ENCODE measurements at places on chromosomes 6 and 20.
A peak's percentile ranks its signal among the peaks of the same experiment; 100 is the strongest.

GRCh38 chr6:13884397-13884796 lies 40.4 kb upstream of the RNF182 start:
- DNase-seq = no peak

- peak; percentile 91 for DNase-seq
These were observed 31.6 kb upstream of the NOTCH4 start for GRCh38 chr6:32255199-32256153.

DNA sequence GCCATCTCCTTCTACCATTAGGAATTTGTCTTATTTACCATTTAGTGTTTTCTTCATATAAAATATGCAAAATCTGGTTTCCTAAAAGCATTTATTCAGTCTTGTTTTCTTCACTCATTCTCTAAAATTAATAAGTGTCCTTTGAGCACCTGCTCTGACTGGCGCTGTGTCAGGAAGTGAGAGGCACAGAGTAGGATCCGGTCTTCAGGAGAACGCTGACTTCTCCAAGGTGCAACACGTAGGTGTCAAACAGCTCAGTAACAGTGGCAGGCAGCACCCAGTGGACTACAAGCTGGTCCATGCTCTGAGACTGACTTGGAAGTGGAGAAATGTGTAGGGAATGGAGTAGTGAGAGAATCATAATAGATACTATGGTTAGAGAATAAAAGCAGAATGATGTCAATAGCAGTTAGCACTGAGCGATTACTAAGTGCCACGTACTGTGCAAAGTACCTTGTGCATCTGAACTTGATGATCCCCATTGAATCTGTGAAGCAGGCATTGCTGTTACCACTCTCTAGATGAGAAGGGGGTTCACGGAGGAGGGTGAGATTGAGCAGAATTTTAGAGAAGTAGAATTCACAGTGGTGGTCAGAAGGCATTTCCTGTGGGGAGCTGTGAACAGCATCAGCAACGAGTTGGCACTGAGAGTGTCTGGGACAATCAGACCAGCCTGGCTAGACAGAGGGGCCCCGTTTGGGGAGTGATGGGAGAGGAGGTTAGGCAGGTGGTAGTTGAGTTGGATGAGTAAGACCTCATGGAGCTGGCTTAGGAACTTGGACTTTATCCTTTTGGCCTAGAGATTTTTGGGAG lies 569.8 kb downstream of the QKI start:
- DNase-seq = peak; percentile 20

DNA sequence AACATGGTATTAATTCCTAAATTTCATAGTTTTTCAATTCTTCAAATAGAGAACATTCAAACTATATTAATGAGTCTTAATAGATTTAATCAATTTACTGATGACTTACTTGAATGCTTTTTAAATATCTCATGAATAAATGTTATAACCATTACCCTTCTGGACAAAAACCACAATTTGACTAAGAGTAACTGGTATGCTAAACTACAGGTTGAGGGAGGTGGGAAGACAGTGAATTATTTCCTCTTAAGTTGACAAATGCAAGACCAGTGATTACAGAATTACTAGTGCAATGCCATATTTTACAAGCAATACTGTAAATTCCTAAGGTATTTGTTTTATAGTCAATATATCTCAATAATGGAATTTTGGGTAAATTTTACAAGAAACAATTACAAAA lies 65.1 kb downstream of the REV3L start:
- no peak for DNase-seq

GRCh38 chr20:19968466-19969073 lies 48.6 kb upstream of the NAA20 start:
- no peak for DNase-seq

DNA sequence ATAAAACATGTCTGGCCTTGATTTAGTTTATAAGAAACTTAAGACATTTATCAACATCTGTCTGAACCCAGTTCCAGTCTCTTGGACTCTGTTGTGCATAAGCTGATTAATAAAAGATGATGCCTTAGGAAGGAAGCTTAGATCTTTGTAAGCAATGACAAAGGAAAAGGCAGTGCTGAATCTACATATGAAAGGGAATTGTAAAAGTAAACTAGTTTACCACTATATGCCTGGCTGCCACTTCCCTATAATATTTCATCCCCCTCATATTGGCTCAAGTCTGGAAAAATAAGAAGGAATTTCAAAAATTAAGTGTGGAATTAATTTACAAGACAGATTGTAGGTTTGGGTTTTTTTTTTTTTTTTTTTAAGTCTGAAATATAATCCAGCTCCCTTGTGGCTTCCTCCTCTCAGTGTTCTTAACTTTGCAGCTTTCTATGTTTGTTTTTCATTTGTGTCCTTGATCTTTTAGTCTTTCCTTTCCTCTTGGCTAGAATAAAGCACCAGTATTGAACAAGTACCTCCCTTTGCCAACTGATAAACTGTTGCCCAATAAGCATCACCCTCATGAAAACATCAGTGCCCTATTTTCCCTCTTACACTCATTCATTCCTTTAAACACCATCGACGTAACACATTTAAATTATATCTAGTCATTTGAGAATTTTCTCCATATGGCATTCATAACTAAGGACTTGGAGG lies 146.7 kb upstream of the TBX18 start:
- no peak for DNase-seq

GRCh38 chr6:106247733-106248132 lies 77.8 kb downstream of the ATG5 start:
- DNase-seq = no peak

DNA sequence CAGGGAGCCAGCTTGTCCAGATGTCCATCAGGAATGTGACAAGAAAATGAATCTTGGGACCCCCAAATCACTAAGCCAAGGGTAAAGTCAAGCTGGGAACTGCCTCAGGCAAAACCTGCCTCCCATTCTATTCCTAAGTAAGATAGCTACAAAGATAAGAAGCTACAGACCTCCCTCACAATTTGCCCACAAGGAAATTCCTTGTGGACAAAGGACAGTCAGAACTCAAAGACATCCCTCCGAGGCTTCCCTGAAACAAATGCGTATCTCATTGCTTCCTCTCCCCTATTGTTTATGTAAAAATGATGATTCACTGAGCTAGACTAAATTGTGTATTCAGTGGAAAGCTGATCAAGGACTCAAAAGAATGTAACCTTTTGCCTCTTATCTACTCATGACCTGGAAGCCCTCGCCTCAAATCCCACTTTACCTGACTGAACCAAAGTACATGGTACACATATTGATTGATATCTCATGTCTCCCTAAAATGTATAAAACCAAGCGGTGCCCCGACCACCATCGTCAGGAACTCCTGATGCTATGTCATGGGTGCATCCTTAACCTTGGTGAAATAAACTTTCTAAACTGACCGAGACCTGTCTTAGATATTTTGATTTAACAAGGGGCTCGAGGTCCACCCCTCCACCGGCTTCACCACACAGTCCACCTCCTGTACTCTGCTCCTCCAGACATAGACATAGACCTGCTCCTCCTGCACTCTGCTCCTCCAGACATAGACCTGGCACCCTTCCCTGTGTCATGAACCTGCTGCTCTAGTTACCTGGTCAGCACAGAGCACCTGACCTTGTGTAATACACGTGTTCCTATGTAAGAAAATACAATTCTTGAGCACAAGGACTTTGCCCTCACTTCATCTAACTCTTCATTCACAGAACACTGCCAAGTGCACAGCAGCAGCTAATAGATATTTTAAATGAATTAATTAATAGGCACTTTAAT lies 81.4 kb downstream of the WDR27 start:
- no peak for DNase-seq

GRCh38 chr6:38262026-38262425 lies 377.7 kb downstream of the BTBD9 start:
- DNase-seq = peak; percentile 67

GRCh38 chr20:47927944-47928343 lies 142.7 kb upstream of the SULF2 start:
- no peak for DNase-seq

DNA sequence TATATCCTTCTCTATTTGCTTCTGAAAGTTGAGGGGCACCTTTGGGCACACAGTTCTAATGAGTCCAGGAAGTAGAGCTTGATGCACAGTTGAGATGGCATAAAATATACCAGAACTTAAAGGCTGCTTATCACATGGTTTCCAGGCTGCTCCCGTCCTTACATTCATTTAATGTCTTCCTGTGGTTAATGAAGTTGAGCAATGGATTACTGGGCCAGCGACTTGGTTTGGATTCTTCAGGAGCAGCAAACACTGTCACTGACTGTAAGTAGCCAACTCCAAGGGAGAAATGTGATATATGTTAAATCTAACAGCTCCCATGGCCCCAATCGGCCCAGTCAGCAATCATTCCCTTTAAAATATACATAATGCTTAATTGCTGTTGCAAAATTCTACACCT lies 9.0 kb upstream of the TSHZ2 start:
- no peak for DNase-seq

GRCh38 chr6:169160855-169161560 lies 92.6 kb downstream of the THBS2 start:
- no peak for DNase-seq

DNA sequence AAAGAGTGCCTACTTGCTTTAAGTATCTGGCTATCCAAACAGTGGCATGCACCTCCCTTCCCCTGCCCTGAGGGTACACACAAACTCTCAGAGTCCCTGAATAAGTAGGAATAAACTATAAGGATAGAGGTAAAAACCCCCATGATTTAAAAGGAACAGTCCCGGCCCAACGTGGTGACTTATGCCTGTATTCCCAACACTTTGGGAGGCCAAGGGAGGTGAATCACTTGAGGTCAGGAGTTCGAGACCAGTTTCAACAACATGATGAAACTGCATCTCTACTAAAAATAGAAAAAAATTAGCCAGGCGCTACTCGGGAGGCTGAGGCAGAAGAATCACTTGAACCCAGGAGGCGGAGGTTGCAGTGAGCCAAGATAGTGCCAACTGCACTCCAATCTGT lies 22.2 kb downstream of the SAMHD1 start:
- no peak for DNase-seq

DNA sequence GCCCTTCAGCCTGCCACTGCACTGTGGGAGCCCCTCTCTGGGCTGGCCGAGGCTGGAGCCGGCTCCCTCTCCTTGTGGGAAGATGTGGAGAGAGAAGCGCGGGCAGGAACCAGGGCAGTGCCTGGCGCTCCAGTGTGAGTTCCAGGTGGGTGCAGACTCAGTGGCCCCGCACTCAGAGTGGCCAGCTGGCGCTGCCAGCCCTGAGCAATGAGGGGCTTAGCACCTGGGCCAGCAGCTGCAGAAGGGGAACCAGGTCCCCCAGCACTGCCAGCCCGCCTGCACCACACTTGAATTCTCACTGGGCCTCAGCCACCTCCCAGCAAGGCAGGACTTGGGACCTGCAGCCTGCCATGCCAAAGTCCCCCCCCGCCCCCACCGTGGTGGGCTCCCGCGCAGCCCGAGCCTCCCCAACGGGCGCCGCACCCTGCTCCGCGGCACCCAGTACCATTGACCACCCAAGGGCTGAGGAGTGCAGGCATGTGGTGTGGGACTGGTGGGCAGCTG lies 205.9 kb downstream of the CLVS2 start:
- DNase-seq = no peak

DNA sequence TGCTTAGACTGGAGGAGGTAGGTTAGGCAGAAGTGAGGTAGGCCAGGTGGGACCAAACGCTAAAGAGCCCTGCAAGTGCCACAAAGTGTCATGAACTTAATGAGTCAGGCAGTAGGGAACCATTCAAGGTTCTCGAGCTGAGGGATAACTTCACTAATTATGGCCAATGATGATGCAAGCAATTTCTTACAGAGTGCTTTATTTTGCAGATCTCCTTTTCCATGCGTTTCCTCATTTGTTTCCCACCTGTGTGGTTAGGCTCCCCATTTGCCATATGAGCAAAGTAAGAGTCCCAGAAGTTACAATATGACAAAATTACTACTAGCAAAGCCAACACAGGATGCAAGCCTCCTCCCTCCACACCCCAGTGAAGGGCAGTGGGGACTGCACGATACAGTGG lies 36.5 kb upstream of the PSMF1 start:
- DNase-seq = no peak
